ENCODE measurements at places on chromosomes 7 and 10.

- DNase-seq, result no peak
These were observed 17.4 kb downstream of the FOXP2 start for GRCh38 chr7:114432061-114432460.

- no peak for DNase-seq
These were observed 99.0 kb upstream of the SMIM30 start for GRCh38 chr7:113217314-113217713.

GRCh38 chr7:74473116-74473515 lies 19.4 kb downstream of the GTF2IRD1 start:
- DNase-seq, result no peak

DNA sequence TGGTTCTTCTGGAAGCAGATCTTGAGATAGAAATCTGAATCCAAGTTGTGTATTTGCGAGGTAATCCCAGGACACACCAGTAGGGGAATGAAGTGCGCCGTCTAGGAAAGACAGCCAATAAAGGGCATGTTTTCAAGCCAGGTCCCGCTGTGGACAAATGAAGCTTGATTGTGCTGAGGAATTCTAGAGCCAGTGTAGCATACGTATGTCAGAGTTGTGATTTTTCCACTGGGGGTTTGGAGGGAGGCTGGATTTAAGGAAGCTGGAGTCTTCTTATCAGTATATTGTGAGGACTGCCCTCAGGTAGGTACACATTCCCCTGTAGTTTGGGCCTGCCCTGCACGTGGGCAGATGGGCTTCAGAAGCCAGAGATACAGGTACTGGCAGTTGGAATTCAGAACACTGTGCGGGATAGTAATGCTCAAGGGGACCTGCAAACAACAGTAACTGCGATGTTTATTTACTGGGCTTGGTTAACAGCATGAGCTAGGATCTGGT lies 50.9 kb downstream of the GALNT11 start:
- DNase-seq, result no peak

DNA sequence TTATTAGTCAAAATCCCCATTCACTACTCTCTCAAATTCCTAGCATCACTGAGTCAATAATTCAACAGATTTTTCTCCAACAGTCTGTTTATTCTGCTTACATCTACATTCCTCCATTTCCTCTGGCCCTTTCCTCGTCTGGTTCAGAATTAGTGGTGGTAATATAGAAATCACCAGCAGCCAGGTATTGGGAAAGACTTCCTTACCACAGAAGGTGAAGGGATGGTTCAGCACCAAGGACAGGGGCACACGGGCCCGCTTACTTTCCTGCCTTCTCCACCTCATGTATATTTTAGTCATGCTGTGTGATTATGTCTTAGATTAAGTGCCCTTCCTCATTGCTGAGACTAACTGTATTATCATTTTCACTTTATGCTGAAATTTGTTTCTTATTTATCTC lies 70.4 kb upstream of the APBB1IP start:
- no peak for DNase-seq

DNA sequence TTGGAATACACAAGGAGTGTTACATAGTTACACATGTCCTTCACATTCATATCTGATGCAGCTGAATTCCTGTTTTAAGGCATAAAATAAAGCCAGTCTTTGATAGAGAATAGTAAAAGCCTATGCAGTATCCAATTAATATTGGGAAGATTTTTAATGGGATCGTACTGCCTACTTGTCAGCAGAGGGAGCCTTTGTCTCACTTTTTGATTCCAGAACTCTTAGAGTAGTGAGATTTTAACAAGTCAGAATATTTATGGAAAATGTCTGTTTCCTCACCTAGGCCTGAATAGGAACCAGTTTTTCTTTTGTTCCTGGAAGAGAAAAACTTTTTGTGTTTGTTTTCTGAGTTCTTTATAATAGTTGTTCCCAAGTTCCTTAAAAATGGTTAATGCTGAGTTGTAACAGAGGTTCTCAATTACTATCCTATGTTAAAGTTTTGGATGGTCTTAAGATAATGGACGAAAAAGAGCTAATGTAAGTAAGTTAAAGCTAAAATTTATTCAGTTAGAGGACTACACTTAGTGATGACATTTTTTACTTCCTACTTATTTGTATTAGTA lies 114.0 kb downstream of the BBS9 start:
- no peak for DNase-seq

GRCh38 chr7:102175423-102176170 lies 111.1 kb upstream of the SH2B2 start:
- no peak for DNase-seq

DNA sequence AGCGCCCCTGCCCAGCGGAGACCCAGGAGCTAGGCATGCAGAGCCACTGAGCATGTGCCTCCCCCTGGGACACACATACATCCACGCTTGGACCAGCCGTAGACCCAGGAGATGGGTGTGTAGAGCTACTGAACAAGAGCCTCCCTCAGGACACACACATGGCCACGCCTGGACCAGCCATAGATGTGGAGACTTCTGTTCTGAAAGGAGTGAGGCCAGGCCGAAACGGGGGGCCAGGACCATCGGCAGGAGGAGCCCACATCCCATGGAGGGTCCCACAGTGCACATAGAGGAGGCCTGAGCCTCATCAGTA lies 340.4 kb downstream of the TCERG1L start:
- DNase-seq, result peak; percentile 60

DNA sequence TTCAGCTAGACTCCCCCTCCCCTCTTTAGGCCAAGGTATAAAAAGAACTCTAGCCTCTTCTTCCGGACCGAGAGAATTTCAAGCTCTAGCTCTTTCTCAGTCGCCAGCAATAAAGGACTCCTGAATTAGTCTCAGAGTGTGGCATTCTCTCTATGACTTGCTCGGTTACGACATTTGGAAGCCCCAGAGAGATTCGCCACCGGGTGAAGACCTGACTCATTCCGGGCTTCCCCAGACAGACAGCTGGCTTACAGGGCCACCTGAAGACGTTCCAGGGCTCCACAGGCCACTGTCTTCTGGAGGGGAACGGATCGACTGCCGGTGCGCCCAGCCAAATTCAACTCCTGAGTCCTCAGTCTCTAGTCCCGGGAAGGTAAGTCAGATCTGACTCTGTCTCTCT lies at the start of gene AKR1B15:
AKR1B15 (plus strand) TSS at position 234 of the 400 bp plus-strand sequence. CDS start 15,510 bp downstream, outside the sequence.
- DNase-seq, result no peak

DNA sequence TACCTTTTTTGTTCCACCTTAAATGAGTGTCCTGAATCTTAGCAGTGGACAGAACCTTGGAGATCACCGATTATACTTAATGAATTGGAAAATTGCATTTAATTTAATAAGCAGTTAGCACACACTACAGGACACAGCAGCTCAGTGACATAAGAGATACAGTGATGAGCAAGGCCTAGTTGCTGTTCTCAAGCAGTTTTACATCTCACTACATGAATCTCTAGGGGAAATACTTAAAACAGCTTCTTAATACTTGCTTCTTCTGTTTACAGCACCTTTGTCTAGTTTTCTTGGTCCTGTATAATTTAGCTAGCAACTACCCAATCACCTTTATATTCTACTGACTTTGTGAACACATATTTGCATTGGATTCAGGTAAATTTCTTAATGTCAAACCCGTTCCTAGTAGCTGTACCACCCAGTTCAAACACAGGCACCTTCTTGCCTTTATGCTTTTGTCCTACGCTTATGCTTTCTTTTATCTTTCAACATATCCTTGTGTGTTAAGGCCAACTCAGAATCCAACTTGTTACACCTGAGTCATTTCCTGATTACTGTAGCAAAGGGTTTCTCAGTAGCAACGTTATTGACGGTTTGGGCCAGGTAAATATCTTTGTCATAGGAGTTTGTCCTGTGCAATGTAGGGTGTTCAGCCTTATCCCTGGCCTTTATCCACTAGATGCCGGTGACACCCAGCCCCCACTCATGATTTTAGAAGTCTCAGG lies 1.8 kb downstream of the STAM start:
- DNase-seq, result no peak

DNA sequence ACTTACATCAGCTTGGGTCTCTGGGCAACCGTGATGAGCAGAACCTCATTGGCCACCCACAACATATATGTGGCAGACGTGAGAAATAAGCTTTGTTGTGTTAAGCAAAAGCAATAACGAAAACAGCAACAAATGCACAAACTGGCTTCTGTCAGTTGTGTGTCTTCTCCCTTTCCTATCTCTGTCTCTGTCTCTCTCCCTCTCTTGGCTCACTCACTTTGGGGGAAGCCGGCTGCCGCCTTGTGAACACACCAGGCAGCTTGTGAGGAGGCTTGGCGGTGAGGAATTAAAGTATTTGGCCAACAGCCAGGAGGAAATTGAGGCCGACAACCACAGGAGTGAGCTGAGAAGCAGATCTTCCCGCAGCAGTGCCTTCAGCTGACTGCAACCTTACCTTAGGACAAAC lies 21.9 kb upstream of the CDCA7L start:
- DNase-seq, result no peak

DNA sequence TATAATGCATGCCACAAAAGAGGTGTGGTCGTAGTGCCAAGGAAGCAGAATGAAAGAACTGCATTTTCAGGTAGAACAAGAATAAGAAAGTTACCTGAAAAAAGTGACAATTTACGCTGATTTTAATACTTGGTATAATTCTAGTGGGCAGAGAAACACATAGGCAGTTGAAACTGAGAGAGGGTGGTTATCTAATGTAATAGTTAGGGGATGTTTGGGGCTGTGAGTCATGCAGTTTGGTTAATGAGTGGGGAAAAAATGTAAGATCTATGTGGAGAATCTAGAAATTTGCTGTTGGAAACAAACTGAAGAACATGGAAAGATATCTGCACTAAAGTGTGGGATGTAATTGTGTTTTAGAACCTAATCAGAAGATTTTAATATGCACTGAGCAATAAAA lies 33.7 kb downstream of the ZNF37A start:
- no peak for DNase-seq
